HS-5 (cell line): ENCODE measurements at places on chromosomes 2 and 18.
A peak's percentile ranks its signal among the peaks of the same experiment; 100 is the strongest.

DNA sequence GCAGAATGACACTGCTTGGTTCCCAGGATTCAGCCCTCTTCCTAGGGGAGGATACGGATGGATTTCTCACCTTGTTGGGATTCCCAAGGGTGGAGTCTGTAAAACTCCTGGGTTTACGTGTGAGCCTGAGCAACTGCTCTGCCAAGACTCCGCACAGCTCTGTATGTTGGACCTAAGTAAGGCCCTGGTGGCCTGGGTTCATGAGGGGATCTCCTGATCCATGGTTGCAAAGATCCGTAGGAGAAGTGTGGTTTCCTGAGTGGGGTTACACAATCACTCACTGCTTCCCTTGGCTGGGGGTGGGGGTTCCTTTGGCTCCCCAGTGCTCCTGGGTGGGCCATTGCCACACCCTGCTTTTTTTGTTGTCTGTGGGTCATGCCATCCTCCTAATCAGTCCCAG is 37.7 kb downstream of the ANKRD12 start:
- no peak for DNase-seq

- peak; percentile 90 for DNase-seq
Measured at GRCh38 chr2:160666154-160667060, 172.8 kb upstream of the RBMS1 start.

DNA sequence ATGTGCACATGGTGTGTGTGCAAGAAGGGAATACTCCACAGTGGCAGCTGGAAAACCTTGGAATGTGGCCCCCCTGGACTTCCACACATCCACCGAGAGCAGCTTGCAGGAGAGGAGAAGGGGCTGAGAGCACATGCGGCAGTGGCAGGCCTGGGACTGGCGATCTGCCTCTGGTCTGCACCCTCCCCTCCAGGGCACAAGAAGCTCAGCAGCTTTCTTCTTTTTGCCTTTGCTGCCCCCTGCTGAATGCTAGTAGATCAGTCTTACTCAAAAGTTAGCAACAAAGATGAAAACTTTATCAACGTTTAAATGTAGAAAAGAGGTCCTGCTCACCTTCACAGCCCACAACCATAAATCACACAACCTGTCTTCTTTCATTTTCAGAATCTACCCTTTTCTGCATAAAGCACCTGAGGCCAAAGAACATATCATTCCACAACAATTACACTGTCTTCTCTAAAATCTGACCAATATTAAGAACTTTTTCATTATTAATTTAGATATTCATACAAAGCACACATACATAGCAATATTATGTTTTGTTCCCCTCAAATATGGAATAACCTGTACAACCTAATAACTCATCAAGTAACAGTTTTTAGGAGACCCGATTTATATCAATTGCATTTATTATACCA is 34.6 kb downstream of the TGFBRAP1 start:
- peak; percentile 10 for DNase-seq

DNA sequence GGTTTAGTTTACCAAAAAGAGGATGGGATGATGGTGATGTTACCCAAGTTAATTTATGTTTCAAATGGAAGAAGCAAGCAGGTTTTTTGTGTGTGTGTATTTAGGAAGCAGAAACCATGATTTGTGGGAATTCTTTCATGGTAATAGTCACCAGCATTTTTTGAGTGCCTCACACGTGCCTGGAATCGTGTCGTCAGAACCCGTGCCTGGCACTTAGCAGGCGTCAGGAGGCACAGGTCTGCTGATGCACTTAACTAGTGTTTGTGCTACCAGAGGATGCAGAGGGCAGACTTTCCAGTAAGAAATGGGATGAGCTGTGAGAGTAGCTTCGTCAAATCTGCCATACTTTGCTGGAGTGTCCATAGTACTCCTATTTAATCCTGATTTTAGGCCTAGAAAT is 41.1 kb downstream of the LYPD6 start:
- DNase-seq, result no peak
